ENCODE measurements at places on chromosomes 2 and 18. TPM values are rescaled to one million over a fixed set of nuclear protein-coding genes. Genes with fewer than 3 reads are reported as not detected.

DNA sequence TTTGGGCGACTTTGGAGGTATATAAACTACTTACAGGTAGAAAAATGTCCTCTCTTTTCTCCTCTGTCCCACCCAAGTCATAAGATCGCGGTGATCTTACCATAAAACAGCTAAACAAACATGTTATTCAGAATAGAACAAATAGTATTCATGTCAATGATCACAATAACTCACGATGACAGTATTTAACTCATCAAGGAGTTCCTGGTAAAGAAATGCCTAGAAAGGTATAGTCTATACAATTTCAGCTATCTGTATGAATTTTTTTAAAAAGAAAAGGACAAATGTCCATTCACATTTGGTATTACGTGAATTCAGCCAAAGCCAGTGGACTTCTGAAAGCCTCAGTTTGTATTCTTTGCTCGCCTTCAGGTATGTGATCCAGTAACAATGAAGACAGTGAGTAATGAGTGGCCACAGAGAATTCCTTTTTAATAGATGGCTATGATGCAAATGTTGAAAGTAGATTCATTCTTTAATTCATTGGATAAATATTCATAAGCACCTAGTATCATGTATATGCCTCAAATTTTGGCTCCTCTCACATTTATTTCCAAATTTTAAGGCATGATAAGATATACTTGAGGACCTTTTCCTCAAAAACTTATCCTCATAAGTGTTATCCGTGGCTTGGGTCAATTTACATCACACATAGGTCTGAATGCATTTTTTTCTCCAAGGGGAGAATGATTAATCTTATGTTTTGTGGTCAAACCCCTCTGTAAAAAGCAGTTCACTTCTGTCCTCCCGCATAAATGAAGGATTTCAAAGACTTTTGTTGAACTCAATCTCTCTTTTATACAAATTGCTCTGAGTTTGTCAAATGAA lies 20.3 kb downstream of the ABCB11 start:
- H3K36me3 ChIP-seq: no peaks in the 10 kb centered on the region
- no peak overlapping the region for H3K27ac ChIP-seq
- DNase-seq: no peak
- no peak overlapping the region for H3K4me3 ChIP-seq

- H3K4me3 ChIP-seq: no peak overlapping the region
- no peaks in the 10 kb centered on the region for H3K27me3 ChIP-seq
- H3K4me1 ChIP-seq: no peaks in the 10 kb centered on the region
- DNase-seq: no peak
- no peaks in the 10 kb centered on the region for H3K36me3 ChIP-seq
- H3K27ac ChIP-seq: no peak overlapping the region
Measured at GRCh38 chr2:88024509-88024908, 8.2 kb upstream of the RNU2-63P start.

GRCh38 chr18:8928847-8929780 lies 173.4 kb upstream of the NDUFV2 start:
- no peak overlapping the region for H3K4me3 ChIP-seq
- no peak for DNase-seq
- H3K27ac ChIP-seq: no peak overlapping the region
- H3K27me3 ChIP-seq: no peaks in the 10 kb centered on the region
- no peaks in the 10 kb centered on the region for H3K36me3 ChIP-seq

DNA sequence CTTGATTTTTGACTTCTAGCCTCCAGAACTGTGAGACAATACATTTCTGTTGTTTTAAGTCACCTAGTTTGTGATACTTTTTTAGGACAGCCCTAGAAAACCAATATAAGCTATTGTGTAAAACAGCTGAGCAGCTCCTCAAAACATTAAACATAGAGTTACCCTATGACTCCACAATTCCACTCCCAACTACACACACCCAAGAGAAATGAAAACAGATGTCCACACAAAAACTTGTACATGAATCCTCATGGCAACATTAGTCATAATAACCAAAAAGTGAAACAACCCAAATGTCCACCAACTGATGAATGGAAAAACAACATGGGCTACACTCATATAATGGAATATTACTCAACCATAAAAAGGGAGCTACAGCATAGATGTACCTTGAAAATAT lies 32.6 kb downstream of the TNS1 start:
- no peak overlapping the region for H3K4me3 ChIP-seq
- no peaks in the 10 kb centered on the region for H3K36me3 ChIP-seq
- no peaks in the 10 kb centered on the region for H3K27me3 ChIP-seq
- H3K4me1 ChIP-seq: no peaks in the 10 kb centered on the region
- H3K27ac ChIP-seq: no peak overlapping the region
- DNase-seq: no peak

DNA sequence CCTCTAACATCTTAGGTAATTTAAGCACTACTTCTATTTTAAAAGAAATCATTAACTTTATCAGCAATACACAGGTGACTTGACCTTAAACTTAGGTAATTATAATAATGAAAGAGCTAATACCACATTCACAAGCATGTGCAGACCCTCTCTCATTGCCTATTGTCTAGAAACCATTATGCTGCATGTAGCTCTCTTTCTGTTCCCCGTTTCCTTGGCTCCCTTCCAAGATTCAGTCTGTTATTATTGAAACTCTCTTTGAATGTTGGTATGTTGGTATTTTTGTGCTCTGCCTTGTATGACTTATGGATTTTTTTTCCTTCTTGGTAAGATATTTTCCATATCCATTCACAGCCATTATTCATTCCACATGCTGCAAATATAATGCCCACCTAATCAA lies 201.2 kb downstream of the CDCA7 start:
- no peaks in the 10 kb centered on the region for H3K36me3 ChIP-seq
- no peak overlapping the region for H3K27ac ChIP-seq
- no peak for DNase-seq
- H3K27me3 ChIP-seq: no peaks in the 10 kb centered on the region
- H3K4me3 ChIP-seq: no peak overlapping the region

GRCh38 chr2:92326-92725 lies 46.0 kb upstream of the FAM110C start:
- H3K27me3 ChIP-seq: no peaks in the 10 kb centered on the region
- H3K27ac ChIP-seq: no peak overlapping the region
- no peaks in the 10 kb centered on the region for H3K36me3 ChIP-seq
- DNase-seq: no peak
- no peaks in the 10 kb centered on the region for H3K4me1 ChIP-seq

NEU2 gene
- total RNA-seq: not detected

SCG2 gene
- not detected for total RNA-seq

Measured in GM12878 (cell line).